ENCODE measurements at places on chromosomes 16 and 17.

GRCh38 chr17:10156948-10157607 is 41.3 kb downstream of the GAS7 start:
- no peak for DNase-seq

- DNase-seq, result no peak
Observed at GRCh38 chr16:5069854-5070253, 1.8 kb upstream of the ALG1 start.

GRCh38 chr17:80656590-80656989 is 112.0 kb downstream of the RPTOR start:
- no peak for DNase-seq

- no peak for DNase-seq
Observed at GRCh38 chr16:76970087-76970744, 220.8 kb upstream of the MON1B start.

DNA sequence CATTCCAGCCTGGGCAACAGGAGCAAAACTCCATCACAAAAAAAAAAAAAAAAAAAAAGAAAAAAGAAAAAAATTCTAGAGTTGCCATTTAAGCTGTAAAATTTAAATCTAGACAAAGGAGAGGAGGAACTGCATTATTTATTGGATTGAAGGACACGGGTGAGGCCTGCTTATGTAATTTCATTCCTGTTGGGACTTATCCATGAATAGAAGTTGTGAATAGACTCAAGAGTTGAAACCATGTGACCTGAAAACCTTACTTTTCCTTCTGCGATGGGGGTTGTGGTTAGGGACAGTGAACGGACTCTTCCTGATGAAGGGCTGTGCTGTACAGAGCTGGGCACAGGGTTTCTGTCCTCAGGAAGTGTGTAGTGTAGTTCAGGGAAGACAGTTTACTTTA is 22.5 kb downstream of the BANP start:
- no peak for DNase-seq

DNA sequence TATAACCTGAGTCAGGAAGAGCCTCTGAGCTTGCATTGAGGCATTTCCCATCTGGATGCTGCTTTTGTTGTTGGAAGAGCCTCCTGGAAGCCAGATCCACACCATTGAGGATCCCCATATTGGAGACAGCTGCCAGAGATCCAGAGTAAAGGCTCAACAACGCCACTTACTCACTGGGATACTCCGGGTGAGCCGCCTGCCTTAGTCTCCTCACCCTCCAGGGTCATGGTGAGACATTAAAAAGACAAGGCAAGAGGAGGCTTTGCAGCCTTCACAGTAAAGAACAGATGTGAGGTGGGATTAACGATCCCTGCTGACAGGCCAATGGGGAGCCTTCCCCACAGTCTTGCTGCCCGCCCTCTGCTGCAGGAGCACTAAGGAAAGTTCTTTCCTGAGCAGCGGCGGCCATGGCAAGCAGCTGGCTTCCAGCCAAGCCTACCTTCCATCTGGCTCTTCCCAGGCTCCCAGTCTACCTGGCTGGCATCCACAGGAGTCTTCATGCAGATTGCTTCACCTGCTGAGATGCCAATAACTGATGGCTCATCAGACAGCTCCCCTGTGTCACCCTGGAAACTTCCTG is 198.5 kb downstream of the CYLD start:
- DNase-seq, result no peak

- DNase-seq, result no peak
Observed at GRCh38 chr16:72768591-72768990, 279.3 kb downstream of the ZFHX3 start.

DNA sequence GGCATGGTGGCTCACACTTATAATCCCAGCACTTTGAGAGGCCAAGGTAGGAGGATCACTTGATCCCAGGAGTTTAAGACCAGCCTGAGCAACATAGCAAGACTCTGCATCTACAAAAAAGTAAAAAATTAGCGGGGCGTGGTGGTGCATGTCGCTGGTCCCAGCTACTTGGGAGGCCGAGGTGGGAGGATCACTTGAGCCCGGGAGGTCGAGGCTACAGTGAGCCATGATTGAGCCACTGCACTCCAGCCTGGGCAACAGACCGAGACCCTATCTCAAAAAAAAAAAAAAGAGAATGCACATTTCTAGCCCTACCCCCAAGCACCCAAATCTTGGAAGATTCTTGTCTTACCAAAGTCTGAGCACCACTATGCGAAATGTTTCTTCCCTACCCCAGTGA is 15.6 kb upstream of the RHOT1 start:
- no peak for DNase-seq

- peak; percentile 61 for DNase-seq
Observed at GRCh38 chr17:3558603-3559269, 1.1 kb upstream of the TRPV3 start.

Measured in activated naive CD4-positive, alpha-beta T cell treated with Interleukin-2 at 50 U/mL for 16 hours (primary cell).